ENCODE measurements at places on chromosomes 1 and 21.

GRCh38 chr1:200640963-200641401 is 20.4 kb upstream of the KIF14 start:
- no peak for DNase-seq

DNA sequence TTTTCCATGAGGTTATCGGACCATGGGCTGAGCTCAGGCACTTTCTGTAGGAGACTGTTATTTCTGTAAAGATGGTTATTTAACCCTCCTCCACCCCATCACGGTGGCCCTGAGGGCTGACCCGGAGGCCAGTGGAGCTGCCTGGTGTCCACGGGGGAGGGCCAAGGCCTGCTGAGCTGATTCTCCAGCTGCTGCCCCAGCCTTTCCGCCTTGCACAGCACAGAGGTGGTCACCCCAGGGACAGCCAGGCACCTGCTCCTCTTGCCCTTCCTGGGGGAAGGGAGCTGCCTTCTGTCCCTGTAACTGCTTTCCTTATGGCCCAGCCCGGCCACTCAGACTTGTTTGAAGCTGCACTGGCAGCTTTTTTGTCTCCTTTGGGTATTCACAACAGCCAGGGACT is 2.6 kb upstream of the CCDC28B start:
- no peak for DNase-seq

GRCh38 chr1:232432313-232432712 is 197.6 kb downstream of the SIPA1L2 start:
- DNase-seq = no peak

DNA sequence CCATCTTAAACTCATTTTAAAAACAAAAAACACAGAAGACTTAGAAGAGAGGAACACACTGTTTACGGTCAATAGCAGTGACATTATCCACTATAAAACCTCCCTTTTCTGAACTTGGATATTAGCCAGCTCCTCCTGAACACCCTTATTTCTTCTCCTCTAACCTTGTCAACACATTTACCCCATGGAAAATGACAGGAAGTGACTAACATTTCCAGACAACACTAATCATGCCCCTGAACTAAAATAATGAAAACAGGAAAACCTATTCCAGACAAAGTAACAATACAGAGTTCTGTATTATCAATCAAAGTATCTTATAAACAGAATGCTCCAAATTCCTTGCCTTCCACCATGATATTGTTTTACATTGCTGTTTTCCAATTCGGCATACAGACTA is 45.3 kb downstream of the PALMD start:
- DNase-seq = no peak

- DNase-seq = peak; percentile 81
Measured at GRCh38 chr1:234408757-234409156, 35.5 kb downstream of the COA6 start.

GRCh38 chr1:25716320-25716719 is 83.7 kb upstream of the SELENON start:
- no peak for DNase-seq

DNA sequence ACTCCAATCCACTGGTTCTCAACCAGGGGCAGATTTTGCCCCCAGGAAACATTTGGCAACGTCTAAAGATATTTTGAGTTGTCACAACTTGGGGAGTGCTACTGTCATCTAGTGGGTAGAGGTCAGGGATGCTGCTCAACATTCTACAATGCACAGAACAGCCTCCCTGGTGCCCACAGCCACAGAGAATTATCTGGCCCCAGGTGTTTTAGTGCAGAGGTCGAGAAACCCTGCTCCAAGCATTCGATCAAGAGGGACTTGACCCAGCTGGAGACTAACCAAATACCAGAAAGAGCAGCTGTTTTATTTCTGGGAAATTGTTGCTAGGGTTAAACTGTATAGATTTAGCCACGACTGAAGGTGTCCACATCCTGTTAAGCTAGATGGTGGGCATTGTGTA is 19.2 kb downstream of the CD247 start:
- DNase-seq = no peak

- no peak for DNase-seq
Measured at GRCh38 chr1:167678422-167678821, 43.4 kb upstream of the MPZL1 start.

DNA sequence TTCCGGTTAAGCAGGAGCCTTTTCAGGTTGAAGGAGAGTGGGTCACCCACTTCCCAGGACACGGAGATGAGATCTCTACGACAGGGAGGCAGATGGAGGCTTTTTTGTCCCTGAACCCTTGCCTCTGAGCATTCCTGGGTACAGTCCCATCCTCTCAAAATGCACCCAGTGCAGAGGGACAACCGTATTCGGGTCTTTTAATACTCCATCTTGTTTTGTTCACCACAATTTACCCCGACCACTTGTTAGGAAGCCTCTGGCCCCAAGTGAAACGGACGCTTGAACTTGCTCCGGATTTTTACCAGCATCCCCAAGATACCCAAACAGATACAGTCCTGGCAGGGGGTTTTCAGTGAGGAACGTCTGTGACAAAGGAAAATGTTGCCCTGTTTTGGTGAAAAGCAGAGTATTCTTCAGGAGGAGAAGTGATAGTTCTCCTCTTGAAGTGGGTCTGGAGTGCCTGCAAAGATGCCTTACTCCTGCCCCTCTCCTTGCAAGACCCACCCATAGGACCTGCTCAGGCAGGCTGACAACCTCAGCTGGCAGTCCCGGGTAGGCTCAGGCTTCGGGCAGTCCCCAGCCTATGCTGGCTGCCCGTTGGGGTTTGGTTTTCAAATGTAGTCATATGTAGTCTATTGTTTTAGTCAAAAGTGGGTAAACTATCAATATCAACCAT is 669 bp upstream of the ARL8A start:
- DNase-seq = no peak

GRCh38 chr1:1140673-1141072 is 24.8 kb upstream of the C1orf159 start:
- DNase-seq = no peak

GRCh38 chr1:108007531-108007930 is 42.6 kb upstream of the VAV3 start:
- no peak for DNase-seq

- DNase-seq = no peak
Measured at GRCh38 chr21:30760776-30761175, 5.5 kb upstream of the KRTAP21-1 start.

DNA sequence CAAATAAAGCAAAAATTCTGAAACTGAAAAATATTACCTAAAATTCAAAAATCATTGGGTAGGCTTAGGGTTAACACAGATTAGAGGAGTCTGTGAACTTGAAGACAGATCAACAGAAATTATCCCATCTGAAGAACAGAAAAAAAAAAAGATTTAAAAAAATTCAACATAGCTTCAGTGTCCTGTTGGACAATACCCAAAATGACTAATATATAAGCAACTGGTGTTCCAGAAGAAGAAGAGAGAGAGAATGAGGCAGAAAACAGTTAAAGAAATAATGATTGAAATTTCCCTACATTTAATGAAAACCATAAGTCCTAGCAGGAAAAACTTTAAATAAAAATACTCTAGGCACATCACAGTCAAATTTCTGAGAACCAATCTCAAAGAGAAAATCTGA is 31.5 kb downstream of the TMCO1 start:
- no peak for DNase-seq

DNA sequence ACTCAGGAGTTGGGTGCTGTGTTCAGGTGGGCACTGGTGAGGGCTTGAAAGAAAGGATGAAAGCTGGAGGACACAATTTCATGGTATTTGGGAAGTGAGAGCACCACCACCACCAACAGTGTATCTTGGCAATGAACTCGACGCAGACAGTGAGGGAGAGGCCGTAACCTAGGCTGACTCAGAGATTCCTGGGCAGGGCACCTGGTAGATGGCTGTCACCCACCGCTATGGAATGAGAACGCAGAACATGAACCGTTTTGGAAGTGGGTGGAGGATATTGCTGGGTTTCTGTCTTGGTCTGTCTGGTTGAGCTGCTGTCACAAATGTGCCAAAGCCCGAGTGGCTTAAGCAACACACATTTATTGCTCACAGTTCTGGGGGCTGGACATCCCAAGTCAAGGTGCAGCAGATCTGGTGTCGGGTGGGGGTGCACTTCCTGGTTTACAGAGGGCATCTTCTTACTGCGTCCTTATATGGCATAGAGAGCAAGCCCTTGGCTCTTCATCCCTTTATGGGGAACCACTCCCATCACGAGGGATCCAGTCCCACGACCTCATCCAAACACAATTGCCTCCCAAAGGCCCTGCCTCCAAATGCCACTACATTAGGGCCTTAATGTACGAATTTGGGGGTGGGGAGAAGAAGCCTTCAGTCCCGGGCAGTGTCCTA is 246.3 kb downstream of the SIPA1L2 start:
- DNase-seq = no peak

DNA sequence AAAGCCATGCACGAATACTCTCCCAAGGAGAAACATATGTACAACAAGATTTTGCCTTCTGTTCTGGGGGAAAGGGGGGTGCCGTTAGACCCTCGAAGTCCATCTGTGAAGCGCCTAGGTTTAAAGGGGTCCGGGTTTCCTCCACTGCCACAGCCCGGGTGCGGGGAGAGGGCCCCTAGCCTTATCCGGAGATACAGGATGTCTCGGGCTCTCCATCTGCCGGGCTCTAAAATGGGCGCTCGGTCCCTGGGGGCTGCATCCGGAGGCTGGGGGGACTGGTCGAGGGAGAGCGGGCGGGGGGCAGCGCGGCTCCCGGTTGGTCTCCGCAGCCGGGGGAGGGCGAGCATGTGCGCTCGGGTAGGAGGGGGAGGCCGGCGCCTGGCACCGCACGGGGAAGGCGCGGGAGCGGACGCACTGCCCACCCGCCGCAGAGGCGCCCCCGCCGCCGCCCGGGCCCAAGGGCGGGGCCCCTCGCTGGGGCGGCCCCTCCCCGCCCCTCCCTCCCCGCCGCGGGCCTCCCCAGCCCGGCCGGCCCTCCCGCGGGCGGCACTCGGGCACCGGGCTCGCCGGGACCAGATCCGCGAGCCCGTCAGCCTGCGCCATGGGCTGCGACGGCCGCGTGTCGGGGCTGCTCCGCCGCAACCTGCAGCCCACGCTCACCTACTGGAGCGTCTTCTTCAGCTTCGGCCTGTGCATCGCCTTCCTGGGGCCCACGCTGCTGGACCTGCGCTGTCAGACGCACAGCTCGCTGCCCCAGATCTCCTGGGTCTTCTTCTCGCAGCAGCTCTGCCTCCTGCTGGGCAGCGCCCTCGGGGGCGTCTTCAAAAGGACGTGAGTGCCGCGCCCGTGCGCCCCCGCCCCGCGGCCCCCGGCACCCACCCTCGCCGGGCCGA is 63.1 kb downstream of the ELK4 start:
- no peak for DNase-seq

DNA sequence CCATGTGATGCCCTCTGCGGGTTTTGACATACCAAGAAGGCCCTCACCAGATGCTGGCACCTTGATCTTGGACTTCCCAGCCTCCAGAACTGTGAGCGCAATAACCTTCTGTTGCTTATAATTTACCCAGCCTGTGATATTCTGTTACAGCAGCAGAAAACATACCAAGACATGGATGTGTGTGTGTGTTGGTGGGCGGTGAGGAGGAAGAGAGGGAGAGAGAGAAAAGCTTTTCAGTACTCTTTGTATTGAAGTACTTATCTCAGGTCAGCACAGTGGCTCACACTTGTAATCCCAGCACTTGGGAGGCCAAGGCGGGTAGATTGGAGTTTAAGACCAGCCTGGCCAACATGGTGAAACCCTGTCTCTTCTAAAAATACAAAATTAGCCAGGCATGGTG is 23.1 kb downstream of the TRAPPC10 start:
- no peak for DNase-seq

- no peak for DNase-seq
Measured at GRCh38 chr1:163106364-163106987, 37.3 kb downstream of the RGS4 start.

DNA sequence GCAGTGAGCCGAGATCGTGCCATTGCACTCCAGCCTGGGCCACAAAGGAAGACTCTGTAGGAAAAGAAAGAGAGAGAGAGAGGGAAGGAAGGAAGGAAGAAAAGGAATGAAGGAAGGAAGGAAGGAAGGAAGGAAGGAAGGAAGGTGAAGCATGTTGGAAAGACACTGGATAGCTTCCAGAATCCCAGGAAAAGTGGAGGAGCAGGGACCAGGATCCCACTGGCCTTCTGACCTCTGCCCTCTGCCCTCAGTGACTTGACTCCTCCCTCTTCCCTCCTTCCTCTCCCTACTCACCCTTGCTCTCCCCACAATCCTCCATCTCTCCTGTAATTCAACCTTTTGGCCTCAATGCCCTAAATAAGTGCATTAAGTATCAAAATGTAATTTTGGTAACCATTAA is 4.1 kb upstream of the UTS2 start:
- no peak for DNase-seq

DNA sequence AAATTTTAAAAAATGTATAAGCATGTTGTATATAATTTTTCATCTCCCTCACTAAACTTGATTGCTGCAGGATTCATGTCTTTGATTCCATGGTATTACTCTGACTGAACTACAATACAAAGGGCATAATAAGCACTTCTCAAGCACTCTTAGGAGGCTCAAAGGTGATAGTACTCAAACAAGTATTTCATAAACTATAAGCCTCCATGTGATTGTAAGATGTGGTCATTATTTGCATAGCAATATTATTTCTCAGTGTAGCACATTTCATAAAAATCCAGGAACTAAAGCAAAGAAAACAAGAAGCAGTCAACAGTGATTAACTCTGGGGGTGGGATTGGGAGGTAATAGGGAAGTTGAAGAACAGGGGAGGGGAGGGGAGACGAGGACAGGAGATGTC is 106.2 kb upstream of the DPT start:
- no peak for DNase-seq

GRCh38 chr1:231163830-231164427 is 2.1 kb downstream of the TRIM67 start:
- DNase-seq = no peak

- DNase-seq = no peak
Measured at GRCh38 chr1:18812453-18812939, 47.0 kb downstream of the TAS1R2 start.

- no peak for DNase-seq
Measured at GRCh38 chr1:4797429-4797828, 143.0 kb downstream of the AJAP1 start.

- no peak for DNase-seq
Measured at GRCh38 chr1:177646757-177647730, 322.8 kb downstream of the SEC16B start.

GRCh38 chr1:100234432-100234831 is 15.2 kb downstream of the DBT start:
- DNase-seq = no peak

- DNase-seq = no peak
Measured at GRCh38 chr1:164842870-164843269, 283.9 kb downstream of the PBX1 start.

DNA sequence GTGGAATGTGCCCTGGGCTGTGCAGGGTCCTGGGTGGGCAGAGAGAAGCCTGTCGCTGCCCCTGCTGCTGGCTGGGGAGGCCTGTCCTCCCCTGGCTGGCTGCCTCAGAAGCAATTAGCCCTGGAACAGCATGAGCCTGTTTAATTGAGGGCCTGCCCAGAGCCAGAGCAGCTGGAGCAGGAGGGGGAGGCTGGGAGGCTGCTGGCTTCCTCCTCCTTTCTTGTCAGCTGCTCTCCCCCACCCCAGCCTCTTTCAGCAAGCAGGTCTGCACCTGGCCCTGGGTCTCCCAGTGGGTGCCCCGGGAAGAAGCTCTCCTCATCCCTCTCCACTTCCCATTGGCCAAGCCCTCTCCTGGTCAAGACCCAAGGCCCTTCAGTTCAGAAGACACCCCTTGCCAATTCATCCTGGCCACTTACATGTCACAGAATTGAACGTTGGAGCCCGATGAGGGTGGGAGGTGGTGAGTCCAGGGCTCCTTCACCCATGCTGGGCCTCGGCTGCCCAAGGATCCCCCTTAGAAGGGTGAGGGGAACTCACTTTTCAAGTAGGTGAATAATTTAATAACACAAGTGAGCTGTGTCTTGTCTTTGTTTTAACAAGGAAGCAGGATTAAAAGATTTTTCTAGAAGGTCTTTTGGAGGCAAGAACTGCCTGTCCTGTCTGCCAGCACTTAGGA is 13.2 kb downstream of the AMPD2 start:
- no peak for DNase-seq

GRCh38 chr1:87061742-87062156 is 147.3 kb downstream of the HS2ST1 start:
- DNase-seq = no peak
